ENCODE measurements at places on chromosomes 1 and 21.

DNA sequence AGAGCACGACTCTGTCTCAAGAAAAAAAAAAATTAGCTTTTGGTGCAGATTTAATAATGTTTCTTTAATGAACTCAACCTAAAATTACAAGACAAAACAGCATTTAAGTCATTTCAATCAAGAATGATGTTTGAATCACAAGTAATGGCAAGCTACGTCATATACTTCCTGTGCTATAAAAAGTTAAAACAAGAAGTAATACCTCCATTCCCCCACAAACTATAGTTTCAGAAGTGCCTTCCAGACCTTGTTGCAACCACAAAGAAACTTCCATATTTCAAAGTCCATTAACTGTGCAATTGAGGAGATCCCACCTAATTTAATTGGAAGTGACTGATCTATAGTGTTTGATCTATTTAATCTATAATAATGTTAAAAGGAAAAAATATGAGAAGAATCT is 15.1 kb downstream of the NRDC start:
- DNase-seq, result no peak

DNA sequence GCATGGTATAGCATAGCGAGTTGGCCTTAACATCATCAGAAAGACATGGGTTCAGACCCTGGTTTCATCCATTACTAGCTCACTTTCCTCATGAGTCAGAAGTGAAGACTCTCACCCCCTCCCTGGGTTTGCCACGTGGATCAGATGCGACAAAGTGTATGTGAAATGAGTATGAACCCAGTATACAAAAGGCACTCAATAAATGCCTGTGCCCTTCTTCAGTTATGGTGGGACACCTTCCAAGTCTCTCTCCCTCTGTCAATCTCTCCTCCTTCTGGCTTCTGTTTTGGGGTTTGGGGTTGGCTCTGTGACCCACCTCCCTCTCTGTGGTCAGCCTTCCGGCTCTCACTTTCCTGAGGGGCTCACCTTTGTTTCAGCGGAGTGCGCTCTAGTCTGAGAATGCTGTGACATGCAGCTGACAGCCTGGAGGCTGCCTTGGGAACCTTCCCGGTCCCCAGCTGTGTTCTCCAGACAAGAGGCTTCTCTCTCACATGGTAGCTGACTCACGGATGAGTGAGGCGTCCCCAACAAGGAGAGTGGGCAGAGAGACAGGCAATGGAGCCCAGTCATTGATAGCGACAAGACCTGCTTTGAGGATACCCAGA is 155.0 kb upstream of the EDN2 start:
- DNase-seq, result peak; percentile 51

DNA sequence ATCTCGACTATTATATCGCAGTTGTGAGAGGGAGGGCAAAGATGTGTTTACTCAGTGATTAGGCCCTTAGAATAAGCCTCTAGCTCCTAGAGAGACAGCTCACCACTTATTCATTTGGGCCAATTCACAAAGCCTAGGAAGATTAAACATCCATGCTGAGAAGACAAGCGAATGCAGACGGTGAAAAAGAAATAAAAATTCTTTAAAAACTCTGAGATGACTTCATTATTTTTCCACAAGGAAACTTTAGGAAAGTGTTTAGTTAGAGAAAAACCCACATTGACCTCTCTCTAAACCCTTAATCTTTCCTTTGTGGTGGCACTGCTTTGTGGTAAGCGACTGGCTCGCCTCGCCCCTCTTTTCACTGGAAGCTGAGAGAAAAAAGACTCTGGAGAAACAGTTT is 146.8 kb upstream of the DMRTA2 start:
- DNase-seq, result peak; percentile 47

- DNase-seq, result no peak
Observed at GRCh38 chr1:60705026-60705425, 377.3 kb upstream of the NFIA start.

DNA sequence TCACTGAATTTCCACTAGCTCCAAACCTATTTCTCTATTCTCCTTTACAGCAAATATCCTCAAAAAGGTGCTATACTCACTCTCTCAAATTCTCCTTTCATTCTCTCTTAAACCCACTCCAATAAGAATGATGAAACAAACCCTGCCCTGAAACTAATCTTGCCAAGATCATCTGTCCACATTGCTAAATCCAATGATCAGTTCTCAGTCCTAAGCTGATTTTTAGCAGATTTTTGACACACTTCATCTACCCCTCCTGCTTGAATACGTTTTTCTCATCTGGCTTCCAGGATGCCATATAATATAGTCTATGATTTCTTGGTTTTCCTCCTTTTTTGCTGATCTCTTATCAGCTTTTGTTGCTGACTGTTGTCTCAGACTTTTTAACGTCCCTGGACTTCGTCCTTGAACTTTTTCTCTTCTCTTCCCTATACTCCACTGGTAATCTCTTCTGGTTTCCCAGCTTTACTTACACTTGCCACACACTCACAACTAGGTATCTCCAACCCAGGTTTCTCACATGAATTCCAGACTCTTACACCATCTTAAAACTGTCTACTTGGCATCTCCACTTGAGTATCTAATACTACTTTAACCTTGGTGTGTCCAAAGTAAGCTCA is 35.3 kb downstream of the RERE start:
- no peak for DNase-seq

DNA sequence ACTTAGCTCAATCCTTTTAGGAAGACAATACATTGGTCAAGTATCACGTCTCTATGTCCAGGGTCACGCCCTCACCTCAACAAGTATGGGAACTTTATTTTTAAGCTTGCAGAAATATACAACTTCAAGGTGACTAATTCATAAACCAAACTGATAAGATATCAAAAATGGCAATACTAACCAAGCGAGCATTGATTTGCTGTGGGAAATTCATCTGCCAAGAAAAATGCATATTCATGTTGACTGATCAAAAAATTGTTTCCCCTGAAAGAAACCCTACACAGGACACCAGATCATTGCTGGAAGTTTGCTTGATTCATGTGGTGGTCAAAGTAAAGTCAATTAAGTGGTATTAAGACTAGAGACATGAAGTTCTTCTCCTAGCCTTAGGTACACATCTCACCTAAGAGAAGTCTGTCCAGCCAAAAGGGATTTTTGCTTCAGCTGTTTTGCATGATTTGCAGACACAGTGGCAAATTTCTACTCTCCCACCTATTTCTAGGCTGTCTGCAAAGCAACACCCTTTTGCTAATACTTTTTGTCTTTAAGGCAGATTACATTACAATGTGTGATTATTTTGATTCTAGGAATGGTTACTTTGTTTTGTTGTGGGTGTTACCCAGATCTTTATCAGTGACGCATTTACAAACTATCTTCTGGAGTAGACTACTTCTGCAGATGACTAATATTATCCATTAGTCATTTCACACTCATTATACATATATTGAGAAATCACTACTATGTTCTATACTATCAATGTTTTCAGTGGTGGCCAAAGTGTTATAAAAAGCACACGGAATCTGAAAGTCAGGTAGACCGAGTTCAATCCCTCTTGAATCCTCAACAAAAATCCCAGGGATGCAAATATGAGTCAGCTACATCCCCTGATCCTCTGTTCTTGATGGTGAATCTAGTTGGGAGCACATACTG is 12.4 kb downstream of the SAMSN1 start:
- peak; percentile 61 for DNase-seq
